ENCODE measurements at places on chromosomes 2 and 18. TPM values are rescaled to one million over a fixed set of nuclear protein-coding genes. Genes with fewer than 3 reads are reported as not detected.

ATP6V1C2 gene
- total RNA-seq, result not detected

ASPRV1 gene
- 3.8 TPM for total RNA-seq

NCKAP5 gene
- total RNA-seq, result 0.21 TPM

POMC gene
- 3.9 TPM for total RNA-seq

LRRC30 gene
- total RNA-seq, result not detected

DLGAP1 gene
- total RNA-seq, result 7.9 TPM

TMEM37 gene
- 1.5 TPM for total RNA-seq

SMARCAL1 gene
- total RNA-seq, result 28.7 TPM

RGPD3 gene
- total RNA-seq, result 0.45 TPM

MAP3K2 gene
- total RNA-seq, result 23.9 TPM

RAMP1 gene
- 3.1 TPM for total RNA-seq

GRCh38 chr18:78423811-78424210 lies 555.8 kb upstream of the SALL3 start:
- no peak for DNase-seq

GRCh38 chr2:43027097-43027873 lies 199.1 kb downstream of the ZFP36L2 start:
- DNase-seq, result no peak

DNA sequence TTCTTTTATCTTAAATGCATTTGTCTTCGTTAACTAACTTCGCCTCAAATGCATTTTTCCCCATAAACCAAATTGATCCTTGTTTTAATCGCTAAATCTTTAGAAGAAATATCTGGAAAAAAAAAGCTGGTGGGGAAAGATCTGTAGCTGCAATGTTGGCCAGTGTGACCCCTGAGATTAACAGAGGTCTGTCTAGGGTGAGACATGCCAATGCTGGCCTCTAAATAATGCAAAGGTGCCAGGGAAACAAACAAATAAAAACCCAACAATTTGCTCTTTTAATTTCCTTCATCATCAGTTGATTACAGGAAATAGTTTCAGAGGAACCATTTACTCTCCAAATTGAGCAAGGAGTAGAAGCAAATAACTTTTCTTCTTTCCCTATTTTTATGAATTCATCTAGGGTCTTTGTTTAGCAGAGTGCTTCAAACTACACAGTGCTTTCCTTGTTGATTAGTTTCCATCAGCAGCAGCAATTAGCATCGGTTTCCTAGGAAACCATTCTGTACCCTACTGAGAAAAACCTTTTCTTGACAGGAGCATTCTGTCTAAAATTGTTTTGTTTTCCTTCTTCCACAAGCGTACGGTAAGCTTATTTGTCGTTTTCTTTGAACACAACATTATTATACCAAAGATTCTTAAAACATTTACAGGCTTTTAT lies 100.5 kb upstream of the UNC80 start:
- DNase-seq, result no peak

DNA sequence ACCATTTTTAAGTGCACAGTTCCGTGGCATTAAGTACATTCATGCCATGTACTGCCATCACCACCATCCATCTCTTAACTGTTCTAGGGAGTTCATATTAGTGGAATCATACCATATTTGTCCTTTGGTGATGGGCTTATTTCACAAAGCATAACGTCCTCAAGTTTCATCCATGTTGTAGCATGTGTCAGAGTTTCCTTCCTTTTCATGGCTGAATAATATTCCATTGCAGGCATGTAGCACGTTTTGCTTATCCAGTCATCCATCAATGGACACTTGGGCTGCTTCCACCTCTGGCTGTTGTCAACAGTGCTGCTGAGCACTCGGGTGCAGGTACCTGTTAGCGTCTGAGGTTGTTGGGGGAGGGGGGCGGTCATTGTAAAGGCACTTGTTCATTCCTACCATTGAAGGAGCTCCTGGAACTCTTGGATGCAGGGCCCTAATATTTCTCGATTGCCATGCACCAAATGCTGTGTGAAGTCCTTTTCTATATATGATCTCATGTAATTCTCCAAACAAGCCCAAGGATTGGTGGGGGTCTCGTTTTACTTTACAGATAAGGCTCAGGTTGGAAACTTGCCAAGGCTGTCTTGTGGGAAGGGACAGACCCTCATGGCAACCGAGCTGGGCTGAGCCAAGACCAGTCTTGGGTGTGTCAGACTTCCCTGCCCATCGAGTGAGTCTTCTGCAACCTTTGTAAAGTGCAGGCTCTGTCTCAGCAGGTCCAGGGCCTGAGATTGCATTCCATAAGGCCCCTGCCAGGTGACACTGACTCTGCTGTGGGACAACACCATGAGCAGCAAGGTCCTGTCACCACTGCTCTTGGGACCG lies 42.9 kb upstream of the SH3RF3 start:
- DNase-seq, result no peak

DNA sequence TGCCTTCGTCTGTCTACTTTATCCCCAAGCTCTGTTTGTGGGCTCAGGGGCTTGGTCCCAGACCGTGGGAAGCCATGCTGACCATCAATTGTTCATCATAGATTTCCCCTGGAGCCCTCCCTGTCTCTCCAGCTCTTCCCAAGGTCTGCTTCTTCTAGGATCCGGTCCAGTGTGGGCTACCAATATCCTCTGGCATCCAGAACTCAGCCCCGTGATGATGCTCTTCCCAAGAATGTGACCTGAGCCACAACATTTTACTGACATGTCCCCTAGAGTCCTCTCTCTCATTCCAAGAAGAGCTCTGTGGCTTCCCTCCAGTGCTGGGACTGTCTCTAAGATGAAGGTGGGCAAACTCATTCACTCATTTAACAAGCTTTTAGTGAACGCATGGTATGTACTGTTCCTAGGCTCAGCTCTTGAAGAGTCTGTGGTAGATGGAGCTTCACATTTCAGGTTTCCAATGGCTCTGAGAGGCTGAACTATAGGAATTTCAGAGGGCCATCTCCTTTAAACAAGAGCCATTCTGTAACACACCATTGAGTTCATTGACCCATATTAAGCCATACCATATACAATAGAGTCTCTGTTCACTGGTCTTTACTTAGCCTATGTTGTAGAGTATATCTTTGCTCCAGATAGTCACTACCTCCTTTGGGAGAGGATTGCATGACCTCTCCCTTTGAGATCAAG lies 142.0 kb upstream of the APCDD1 start:
- no peak for DNase-seq

- no peak for DNase-seq
Observed at GRCh38 chr2:183214680-183215079, 90.4 kb downstream of the NUP35 start.

DNA sequence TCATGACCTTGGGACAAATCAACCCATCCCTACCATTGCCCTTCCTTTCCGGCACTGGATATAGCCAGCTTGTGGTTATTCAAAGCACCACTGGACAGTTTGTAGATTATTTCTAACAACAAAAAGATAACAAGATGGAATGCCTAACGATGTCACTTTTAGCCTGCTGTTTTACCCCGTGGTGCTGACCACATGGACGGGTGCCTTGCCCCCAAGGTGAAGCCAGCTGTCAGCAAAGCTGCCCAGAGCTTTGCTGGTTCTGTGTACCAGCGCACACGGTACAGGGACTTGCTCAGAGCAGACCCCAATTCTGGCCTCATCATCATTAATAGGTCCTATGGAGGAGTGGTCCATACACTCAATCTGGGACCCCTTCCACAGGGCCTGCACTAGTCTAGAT lies 118.2 kb downstream of the MTCL1 start:
- DNase-seq, result no peak

DNA sequence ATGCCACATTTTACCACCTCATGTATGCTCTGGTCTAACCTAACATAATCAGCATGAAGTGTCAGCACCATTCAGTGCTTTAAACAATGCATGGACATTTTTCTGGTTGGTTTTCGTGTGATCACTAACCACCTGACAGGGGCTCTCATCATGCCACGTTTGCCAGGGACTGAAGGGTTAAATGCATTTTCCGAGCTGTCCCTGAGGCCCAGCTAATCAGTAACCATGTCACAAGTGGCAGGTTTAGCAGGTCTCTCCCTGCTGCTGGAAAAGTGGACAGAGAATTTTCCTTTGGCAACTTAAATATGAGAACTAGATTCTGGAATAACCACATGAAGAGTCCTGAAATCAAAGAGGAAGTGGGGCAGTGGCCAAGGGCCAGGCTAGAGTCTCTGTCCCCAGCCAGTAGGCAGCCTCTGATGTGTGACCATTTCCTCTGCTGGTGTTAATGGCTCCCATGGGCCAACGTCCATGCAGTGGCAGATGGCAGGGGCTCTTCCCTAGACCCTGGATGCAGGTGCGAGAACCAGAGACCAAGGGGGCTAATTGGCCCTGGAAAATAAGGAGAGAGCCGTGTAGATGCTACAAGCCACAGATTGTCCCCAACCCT lies 69.5 kb downstream of the TPGS2 start:
- DNase-seq, result peak; percentile 10

DNA sequence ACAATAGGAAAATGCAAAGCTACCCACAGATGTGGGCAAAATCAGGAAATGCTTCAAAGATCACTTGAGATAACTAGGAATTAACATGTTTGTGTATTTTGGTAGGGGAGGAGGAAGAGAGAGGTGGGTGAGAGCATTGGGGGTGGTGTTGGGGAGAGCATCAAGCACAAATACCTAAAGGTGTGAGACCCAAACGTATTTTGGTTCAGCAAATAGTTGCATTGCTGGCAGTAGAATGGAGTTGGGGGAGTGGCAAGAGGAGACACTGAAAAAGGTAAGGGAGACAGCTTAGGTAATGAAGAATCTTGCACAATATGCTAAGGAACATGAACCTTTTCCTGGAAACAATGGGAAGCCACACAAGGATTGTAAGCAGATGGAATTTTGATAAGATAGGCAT lies 1.5 kb upstream of the PELI1 start:
- no peak for DNase-seq

GRCh38 chr18:57784034-57784800 lies 18.9 kb downstream of the ATP8B1 start:
- DNase-seq, result peak; percentile 91

DNA sequence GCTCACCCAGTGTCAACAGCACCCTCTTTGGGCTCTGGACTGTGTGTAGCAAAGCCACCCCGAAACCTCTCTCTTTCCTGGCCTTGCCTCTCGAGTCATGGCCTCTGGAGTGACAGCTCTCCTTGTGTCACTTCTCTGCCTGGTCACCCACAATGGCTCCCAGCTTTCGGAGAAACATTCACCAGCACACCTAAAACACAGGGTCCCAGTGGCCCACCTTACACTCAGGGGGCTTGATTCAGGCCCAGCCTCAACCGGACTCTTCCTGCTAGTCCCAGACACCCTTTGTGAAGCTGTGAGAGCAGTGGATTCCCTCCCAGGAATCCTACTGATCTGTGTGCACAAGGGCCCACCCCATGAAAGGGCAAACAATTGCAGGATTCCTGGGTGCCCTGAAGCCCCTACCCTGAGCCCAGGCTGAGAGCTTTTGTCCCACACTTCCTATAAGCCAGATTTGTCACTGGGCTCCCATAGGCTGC lies 137.2 kb upstream of the HAAO start:
- DNase-seq, result no peak
